ENCODE measurements at places on chromosomes 12 and 14. TPM values are rescaled to one million over a fixed set of nuclear protein-coding genes. Genes with fewer than 3 reads are reported as not detected.

The SMCO3 gene
- total RNA-seq = not detected

The MMP14 gene
- total RNA-seq = 63.2 TPM

- no peaks in the 10 kb centered on the region for H3K36me3 ChIP-seq
- peak overlapping the region; percentile 74 for H3K4me3 ChIP-seq
- DNase-seq = no peak
- H3K4me1 ChIP-seq = peaks cover 49% of the 10 kb centered on the region
- H3K27ac ChIP-seq = no peak overlapping the region
- peaks cover 90% of the 10 kb centered on the region for H3K27me3 ChIP-seq
These were observed 1.4 kb upstream of the DNAJC22 start for GRCh38 chr12:49345051-49345824.

DNA sequence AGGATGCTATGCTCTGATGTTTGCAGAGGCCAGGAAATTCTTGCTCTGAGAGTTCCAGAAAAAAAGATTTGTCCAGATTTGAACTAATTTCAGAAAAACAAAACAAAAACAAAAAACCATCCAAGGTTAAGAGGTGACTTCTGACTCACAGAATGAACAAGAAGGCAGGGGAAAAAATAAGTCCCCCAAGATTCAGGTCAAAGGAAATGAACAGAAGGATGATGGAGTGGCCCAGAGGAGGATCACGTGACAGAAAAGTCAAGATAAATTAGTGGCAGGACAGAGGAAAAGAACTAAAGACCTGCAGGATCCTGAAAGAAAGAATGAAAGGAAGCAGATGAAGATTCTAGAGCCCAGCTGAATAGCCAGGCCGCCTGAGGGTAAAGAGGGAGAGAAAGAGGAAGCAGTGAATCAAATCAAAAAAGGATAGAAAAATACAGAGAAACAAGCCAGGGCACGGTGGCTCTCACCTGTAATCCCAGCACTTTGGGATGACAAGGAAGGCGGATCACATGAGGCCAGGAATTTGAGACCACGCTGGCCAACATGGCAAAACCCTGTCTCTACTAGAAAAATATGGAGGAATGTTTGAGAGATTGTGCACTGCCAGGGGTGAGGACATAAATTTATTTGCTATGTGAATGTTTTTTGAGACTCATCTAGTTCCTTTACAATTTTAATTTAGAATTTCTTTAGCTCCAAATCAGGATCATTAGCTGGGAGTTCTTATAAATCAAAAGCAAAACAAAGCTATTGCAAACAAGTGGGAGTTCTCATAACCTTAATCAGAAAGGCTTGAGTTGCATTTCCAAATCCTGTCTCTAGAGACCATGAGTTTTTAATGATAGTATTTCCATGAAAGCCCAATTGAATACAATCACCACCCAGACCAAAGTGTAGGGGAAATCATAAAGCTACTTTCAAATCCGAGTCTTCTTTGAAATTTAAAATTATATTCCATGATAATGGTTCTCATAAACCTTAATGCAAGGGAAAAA is 217.1 kb upstream of the PLEKHG7 start:
- no peaks in the 10 kb centered on the region for H3K27me3 ChIP-seq
- H3K4me3 ChIP-seq = no peak overlapping the region
- H3K27ac ChIP-seq = peak overlapping the region; percentile 86
- H3K36me3 ChIP-seq = no peaks in the 10 kb centered on the region
- peaks cover 22% of the 10 kb centered on the region for H3K4me1 ChIP-seq

- no peak for DNase-seq
- peaks cover 4% of the 10 kb centered on the region for H3K4me1 ChIP-seq
- H3K27ac ChIP-seq = no peak overlapping the region
- H3K36me3 ChIP-seq = no peaks in the 10 kb centered on the region
- H3K27me3 ChIP-seq = no peaks in the 10 kb centered on the region
- H3K4me3 ChIP-seq = no peak overlapping the region
These were observed 38.7 kb downstream of the ADGRD1 start for GRCh38 chr12:130992448-130992847.

- no peaks in the 10 kb centered on the region for H3K36me3 ChIP-seq
- no peak overlapping the region for H3K4me3 ChIP-seq
- H3K27me3 ChIP-seq = no peaks in the 10 kb centered on the region
- peak overlapping the region; percentile 4 for H3K27ac ChIP-seq
These were observed 12.2 kb downstream of the BRI3BP start for GRCh38 chr12:125005652-125006051.

DNA sequence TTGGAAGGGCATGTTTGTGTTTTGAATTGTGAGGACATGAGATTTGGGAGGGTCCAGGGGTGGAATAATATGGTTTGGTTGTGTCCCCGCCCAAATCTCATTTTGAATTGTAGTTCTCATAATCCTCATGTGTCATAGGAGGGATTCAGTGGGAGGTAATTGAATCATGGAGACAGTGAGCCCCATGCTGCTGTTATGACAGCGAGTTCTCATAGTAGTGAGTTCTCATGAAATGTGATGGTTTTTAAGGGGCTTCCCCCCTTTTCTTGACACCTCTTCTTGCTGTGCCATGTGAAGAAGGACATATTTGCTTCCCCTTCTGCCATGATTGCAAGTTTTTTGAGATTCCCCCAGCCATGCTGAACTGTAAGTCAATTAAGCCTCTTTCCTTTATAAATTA is 260.0 kb downstream of the DUSP6 start:
- H3K4me1 ChIP-seq = peaks cover 10% of the 10 kb centered on the region
- no peaks in the 10 kb centered on the region for H3K27me3 ChIP-seq
- H3K4me3 ChIP-seq = no peak overlapping the region
- DNase-seq = no peak
- H3K36me3 ChIP-seq = peaks cover 8% of the 10 kb centered on the region

The C14orf132 gene
- total RNA-seq = 42.1 TPM

DNA sequence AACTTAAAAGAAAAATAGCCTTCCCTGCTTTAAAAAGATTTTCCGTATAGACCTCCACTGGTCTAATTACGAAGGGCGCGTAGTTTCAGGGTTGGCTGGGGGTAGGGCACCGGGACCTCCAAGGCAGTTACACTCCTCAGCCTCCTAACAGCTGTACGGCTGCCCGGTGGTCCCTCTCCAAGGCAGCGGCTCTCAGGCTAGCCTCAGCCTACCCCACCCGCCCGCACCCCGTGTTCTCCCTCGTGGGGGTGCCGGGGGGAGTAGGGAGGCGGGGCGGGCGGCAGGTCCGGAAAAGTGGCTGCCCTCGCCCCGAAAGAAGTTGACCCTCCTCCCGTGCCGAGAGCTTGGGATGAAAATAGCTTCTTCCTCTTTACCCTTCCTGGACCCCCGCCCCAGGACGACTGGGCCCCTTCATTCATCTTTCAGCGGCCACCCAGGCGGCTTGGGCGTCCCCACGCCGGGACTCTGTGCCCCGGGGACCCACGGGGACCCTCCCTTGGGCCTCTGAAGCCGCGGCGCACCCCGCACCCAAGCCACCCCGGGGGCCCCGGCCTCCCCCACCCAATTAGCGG is 991 bp upstream of the RCOR1 start:
- no peaks in the 10 kb centered on the region for H3K27me3 ChIP-seq
- peak overlapping the region; percentile 57 for H3K27ac ChIP-seq
- H3K4me1 ChIP-seq = peaks cover 39% of the 10 kb centered on the region
- H3K36me3 ChIP-seq = no peaks in the 10 kb centered on the region
- peak overlapping the region; percentile 92 for H3K4me3 ChIP-seq

The NELL2 gene
- 89.1 TPM for total RNA-seq

DNA sequence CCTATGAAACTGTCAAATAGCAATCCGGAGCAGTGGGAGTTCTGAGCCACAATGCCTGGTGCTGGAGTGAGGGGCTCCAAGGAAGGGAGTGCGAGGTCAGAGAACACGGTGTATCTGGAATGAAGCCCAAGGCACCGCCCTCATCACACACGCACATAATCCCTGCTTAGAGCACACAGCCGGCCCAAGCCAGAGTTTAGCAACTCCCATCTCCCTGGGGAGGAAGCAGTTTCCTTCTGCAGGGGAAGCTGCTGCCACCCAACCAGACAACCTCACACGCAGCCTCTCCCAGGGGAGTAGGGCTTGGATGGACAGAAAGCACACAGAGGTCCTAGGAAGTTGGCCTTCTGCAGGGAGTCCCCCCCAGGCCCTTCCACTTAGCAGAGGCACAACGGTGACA is 31.3 kb downstream of the ACTN1 start:
- peak overlapping the region; percentile 35 for H3K27ac ChIP-seq
- no peaks in the 10 kb centered on the region for H3K27me3 ChIP-seq
- no peak for DNase-seq

The ORAI1 gene
- total RNA-seq = 15.1 TPM
